ENCODE measurements at places on chromosomes 2 and 18. TPM values are rescaled to one million over a fixed set of nuclear protein-coding genes. Genes with fewer than 3 reads are reported as not detected.

GRCh38 chr2:126782648-126783047 lies 116.0 kb upstream of the TEX51 start:
- DNase-seq = no peak

DNA sequence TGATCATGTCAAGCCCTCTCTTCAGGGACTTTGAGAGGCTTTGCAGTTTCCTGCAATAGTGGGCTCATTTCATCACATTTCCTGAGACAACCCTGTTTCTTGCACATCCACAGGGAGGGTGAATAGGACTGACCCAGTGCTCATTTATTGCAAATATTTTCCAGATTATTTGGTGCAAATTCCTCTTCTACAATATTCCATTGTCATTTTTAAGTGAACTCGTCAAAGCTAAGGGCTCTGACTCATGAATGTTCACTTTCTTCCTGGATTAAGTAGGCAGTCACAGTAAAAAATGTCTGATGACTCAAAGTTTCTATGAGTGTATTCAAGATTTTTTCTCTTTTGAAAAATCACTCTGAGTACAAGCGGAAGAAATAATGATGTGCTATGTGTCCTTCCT lies 225.5 kb upstream of the GALNT5 start:
- DNase-seq = peak; percentile 82

DNA sequence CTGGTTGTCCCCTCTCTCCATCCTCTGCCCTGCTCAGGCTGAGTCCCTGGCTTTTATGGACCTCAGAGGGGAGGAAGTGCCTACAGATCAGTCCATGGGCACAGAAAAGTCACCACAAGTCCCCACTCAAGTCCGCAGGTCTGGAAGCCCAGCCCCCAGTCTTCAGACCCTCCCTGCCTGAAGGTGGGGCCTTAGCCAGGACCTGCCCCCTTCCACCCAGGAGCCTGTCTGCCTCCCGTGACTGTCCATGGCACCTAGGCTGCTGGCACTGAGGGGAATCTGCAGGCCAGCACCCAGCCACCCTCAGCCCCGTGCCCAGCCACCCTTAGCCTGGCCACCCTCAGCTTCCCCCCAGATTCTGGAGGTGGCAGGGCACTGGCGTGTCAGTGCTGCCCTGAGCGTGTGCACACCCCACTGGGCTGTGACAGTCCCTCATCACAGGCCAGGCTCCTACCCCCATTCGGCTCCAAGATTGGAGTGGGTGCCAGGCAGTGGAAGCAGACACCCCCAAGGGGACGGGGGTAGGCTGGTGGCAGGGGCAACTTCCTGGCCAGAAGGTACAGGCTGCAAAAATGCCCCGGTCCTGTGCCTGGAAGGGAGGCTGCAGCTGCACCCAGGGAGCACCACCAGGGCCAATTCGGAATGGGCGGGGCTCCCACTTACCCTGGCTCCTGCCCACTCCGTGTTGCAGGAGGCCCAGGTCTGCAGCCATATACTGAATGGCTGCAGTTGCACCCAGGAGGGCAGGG lies 154.7 kb upstream of the RMP24 start:
- DNase-seq = no peak

DNA sequence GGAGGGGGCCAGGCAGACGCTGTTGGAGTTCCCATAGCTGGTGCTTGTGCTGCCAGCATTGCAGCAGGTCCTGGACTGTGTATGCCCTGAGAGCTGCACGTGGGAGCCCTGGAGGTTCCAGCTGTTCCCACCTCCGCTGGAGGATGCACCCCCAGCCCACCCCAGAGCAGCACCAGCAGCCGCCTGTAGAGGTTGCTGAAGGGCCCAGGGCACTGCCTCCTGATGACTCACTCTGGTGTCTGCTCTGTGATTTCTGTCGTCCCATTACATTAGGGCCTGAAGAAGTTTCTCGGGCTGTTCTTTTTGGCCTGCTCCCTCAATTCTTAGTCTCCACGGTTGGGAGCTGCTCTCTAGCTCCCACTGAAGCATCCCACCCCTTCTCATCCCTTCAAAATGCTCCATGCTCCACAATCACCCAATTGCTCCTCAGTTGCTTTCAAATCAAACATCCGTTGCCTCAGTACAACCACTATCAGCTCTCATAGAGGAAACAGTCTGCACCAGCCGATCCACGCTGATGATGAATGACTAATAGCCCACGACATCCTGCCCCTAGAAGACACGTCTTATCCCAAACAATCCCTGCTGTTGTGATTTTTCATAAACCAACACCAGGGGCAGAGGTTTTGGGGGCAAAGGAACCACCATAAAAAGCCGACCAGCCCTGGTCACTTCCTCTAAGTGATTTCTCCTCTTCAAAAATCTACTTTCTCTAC lies 65.2 kb upstream of the RNF152 start:
- peak; percentile 78 for DNase-seq

DNA sequence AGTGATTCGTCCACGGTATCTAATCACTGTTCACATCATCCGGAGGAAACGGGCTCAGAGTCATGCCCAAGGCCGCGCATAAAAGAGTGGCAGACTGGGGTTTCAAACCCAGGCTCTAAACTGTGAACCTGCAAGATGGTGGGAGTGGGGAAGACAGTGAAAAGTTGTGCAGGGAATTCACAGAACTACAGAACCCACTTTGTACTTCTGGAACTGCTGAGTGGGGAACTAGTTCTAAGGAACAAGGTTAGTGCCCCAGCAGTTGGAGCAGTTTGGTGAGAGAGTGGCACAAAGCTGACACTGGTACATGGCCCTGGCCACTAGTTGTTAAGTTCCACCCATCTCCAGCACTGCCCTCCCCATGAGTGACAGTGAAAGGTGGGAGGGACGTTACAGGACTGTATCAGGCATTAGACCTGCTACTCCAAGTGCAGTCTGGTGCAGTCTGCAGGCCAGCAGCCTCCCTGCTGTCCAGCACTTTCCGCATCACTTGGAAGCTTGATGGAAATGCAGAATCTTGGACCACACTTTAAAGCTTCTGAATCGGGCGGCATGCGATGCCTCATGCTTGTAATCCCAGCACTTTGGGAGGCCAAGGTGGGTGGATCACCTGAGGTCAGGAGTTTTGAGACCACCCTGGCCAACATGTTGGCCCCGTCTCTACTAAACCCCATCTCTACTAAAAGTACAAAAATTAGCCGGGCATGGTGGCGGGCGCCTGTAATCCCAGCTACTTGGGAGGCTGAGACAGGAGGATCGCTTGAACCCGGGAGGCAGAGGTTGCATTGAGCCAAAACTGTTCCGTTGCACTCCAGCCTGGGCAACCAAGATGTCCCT lies 47.3 kb downstream of the C2orf42 start:
- DNase-seq = peak; percentile 78

DNA sequence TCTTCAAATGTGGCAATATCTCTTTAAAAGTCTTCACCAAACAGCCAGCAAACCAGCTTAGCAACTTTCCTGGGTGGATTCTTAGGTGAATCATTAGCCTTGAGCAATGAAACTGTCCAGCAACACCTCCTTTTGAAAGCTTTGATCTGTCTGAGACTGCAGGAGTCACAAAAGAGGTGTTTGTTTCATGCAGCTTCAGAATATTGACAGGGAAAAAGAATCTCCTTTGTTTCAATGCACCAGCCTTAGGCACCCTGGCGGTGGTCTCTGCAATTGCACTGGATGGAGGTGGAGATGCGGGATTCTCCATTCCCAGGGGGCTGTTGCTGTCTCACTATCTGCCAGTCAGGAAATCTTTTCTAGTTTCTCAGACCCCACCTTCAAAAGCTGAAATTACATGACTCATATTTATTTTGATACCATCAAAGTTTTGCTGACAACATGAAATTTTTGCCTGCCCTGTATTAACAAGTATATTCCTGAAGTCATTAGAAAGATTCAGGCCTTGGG lies 76.0 kb upstream of the DSG1 start:
- no peak for DNase-seq

The RNF125 gene
- total RNA-seq = 0.92 TPM

The LYG1 gene
- total RNA-seq = 0.35 TPM
